Stimulated activated CD4-positive, alpha-beta T cell treated with anti-CD3 and anti-CD28 coated beads, TNF-alpha, amount 100 ng/mL, for 1 hour (primary cell): ENCODE measurements at places on chromosomes 3 and 15.

DNA sequence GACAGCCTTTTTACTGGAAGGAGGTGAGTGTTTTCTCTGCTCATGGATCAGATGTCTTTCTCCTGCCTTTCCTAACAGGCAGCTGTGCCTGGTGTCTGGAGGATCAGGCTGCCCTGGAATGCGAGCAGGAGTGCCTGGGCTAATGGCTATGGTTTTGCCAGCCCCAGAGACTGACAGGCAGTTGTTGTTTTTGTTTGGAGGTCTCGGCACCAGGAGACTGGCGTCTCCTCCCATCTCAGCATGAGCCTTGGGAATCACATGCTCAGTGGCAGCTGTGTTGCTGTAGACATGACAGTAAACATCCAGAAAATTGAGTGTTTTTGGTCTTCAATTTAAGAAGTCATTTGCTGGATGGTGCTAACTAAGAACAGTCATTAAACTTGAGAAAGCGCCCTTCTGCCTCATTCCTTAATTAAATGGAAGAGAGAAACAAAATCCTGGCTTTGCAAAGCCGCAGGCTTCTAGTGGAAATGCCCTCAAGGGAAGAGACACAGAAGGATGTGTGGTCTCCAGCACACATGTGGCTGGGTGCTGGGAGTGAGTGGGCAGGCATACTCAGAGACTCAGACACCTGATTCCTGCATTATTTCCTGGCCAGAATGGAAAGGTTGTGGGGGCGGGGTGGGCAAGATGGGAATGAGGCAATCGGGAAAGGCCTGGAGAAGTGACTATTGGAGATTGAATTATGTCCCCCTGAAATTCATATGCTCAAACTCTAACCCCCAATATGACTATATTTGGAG lies 97.0 kb upstream of the NMNAT3 start:
- DNase-seq, result no peak

DNA sequence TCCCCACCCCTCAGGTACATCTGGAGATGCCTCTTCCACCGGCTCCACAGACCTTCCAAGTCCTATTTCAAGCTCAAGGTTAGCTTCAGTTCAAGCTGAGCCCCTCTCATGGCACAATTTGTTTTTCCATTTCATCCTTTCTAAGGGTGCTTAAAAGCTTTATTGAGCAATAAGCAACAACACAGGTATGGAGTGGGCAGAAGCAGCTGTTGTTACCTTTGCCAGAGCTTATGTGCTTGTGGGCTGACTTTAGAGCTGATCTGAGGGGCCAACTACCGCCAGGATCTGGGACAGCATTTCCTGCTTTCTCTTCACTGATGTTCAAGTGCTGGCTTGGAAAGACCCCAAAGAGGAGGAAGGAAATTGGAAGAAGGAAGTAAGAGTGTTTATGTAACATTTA lies 140.0 kb upstream of the KLHL25 start:
- no peak for DNase-seq

DNA sequence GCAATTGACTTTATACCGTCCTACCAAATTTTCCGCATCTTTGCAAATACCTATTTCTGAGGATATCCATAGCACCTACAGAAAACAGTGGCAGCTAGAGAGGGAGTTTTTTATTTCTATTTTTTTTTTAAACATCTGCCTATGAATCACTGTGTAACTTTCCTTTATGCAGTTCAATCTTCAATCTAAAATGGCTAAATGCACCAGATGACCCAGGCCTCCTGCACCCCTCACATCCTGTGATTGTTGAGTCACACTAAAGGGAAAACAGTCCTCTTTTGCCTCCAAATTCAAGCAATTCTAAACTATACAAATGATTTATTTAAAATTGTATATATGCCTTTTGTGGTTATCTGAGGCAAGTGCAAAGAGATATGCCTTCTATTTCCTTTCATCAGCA lies 20.1 kb upstream of the BCL6 start:
- DNase-seq, result no peak

DNA sequence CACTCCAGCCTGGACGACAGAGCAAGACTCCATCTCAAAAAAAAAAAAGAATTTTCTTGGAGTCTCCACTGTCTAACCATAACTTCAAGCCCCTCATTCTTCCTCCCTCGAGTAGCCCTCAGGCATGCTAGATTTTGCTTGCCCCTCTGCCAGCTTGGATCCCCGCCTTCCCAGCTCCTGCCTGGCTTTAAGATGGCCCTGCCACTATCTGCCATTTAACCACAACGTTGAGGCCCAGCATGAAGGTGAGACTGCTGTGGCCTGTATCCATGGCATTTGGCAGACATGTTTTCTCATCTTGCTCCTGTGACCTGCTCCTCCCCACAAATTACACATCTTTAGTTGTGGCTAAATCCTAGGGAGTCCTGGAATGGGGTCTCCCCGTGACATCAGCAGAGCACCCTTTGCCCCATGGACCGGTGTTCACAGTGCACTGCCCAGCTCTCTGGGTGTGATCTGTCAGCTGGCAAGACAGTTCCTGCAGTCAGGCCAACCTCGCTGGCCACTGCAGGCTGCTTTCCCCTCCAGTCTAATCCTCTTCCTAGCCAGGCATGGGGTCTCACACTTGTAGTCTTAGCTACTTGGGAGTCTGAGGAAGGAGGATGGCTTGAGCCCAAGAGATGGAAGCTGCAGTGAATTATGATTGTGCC lies 10.4 kb downstream of the VPS18 start:
- no peak for DNase-seq

DNA sequence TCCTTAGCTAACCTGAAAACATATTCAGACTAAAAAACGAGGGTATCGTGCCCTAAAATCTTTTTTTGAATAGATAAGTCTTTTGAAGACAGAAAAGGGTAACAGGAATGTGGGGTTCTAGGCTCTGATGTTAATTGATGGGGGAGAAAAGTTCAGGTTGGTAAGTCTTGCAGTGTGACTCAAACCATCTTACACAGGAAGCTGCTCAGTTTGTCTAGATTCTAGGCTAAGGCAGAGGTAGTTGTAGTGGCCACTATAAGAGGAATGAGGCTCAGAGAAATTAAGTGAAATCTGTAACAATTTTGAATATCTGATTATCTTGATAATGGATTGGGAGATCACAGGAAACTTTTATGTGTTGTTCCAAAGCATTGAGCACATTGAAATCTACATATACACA lies 267.9 kb downstream of the PDCD6IP start:
- no peak for DNase-seq

GRCh38 chr15:74264081-74264501 lies 28.0 kb downstream of the CCDC33 start:
- DNase-seq, result no peak

DNA sequence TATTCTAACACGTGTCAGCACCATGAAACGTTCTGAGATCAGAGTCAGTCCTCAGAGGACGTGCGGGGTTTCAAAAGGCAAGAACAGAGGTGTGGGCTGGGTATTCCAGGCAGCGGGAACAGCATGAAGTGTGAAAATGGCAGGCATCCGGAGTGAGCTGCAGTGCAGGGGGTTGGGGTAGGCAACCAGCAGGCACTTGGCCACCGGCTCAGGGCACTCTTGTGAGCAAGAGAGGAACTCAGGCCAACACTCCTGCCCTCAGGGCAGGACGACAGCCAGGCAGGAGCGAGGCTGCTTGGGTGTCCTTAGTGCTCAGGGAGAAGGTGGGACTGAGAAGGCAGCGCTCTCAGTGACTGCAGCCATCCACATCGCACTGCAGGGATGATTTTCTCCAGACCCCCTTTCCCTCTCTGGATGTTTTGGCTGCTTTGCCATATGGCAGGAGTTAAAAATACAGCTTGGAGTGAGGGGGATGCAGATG lies 151.1 kb downstream of the NUP210 start:
- DNase-seq, result no peak
